K562 (cell line): ENCODE measurements at places on chromosomes 13 and 19. TPM values are rescaled to one million over a fixed set of nuclear protein-coding genes. Genes with fewer than 3 reads are reported as not detected.

- no peak for DNase-seq
These were observed 5.7 kb upstream of the PNPLA6 start for GRCh38 chr19:7529610-7530490.

- DNase-seq = peak; percentile 20
These were observed 123.1 kb downstream of the CDK8 start for GRCh38 chr13:26377038-26377437.

DNA sequence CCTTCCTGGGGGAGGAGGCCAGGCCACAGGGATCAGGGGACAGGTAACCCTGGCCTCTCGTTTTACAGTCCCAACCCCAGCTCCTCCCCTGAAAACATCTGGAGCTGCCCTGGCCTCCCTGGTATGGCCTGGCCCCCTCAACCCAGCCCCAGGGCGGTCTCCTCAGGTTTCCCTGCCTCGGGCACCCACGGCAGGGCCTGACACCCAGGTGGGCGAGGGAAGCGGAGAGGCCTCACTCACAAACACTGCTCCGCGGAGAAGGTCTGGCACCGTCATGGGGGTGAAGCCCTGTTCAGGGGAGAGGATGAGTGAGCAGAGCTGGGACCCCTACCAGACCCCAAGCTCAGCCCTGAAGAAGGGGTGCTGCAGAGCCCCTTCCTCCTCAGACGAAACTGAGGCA lies 6.5 kb upstream of the CCER2 start:
- DNase-seq = no peak

The ZNF525 gene
- total RNA-seq = 6.5 and 6.7 TPM in 2 replicates

GRCh38 chr19:47363758-47364531 lies 14.8 kb downstream of the DHX34 start:
- no peak for DNase-seq

DNA sequence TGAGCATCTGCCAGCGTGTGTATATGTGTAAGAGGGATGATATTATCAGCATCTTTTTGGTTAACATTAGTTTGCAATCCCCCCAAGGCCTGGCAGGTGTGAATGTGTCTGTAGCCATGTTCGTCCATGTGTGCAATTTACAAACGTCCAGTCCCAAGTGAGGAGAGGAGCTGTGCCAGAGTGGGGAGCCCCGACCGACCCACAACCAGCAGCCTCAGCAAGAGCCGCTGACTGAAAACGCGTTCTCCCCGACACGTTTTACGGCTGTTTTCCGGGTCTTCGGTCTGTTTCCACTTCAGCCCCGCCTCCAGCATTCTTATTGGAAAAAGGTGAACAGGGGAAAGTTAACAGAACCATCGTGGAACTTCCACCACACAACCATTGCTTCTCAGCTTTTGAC lies 119.1 kb upstream of the SOX1 start:
- DNase-seq = no peak

DNA sequence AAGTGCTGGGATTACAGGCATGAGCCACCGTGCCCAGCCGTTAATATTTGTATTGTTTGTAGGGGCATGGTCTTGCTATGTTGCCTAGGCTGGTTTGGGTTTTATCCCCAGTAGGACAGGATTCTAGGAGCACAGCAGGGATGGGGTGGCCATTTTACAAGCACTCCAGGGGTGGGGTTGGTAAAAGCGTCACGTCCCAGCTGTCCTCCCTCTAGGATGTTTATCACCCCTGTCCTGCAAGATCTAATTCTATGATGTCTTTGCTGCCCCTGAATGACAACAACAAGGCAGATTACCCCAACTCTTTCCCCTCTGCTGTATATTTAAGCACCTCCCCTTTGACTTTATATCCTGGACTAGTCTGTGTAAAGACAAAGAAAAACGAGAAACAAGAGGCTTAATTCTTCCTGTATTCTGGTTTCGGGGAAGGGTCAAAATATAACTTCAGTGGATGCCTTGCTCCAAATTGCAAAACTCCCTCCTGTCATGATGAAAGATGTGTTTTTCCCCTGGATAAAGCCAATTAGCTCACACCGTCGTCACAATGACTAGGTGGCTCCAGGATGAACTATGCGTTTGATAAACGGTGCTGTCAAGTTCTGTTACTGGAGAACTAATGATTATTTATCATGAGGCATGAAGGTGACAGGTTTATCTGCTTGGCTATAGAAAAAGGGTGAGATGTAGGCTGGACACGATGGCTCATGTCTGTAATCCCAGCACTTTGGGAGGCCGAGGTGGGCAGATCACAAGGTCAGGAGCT lies 27.8 kb upstream of the OR1M1 start:
- no peak for DNase-seq

The KLK15 gene
- total RNA-seq = not detected in 2 replicates

DNA sequence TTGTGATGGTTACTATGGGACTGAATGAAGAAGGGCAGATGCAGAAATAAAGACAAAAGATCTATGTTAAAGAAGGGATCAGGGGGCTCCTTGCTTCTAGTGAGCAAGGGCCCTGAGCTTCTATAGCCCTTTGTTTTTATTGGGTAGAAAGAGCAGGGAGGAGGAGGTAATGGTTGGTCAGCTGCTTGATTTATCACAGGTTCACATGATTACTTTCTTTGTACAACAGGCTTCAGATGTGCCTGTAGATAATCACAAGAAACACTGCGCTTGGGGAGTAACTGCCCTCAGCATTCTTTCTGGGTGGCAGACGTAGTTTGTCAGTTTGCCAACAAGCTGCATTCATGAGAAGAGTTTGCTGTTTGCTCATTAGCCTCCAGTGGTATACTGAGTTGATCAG lies 4.8 kb upstream of the ZNF439 start:
- peak; percentile 27 for DNase-seq

The ZNF682 gene
- total RNA-seq = 0.40 TPM in 1 of 2 replicates, not detected in the other

GRCh38 chr13:46278474-46278873 lies 66.7 kb downstream of the LRRC63 start:
- no peak for DNase-seq

The GAPDHS gene
- not detected in 2 replicates for total RNA-seq

- DNase-seq = no peak
These were observed 1303.0 kb downstream of the EFNB2 start for GRCh38 chr13:105232439-105232838.

GRCh38 chr19:48673436-48674100 lies 751 bp upstream of the NTN5 start:
- no peak for DNase-seq

GRCh38 chr13:35163674-35164073 lies 221.6 kb downstream of the NBEA start:
- DNase-seq = no peak

The FFAR3 gene
- total RNA-seq = not detected in 2 replicates

The PRKCG gene
- 0.09 TPM in 1 of 2 replicates, not detected in the other for total RNA-seq

- DNase-seq = no peak
These were observed 3.6 kb upstream of the F2RL3 start for GRCh38 chr19:16885166-16885565.

- DNase-seq = no peak
These were observed 47.0 kb downstream of the PCDH9 start for GRCh38 chr13:67183151-67183550.

The ZNF557 gene
- total RNA-seq = 5.4 TPM in 2 replicates

DNA sequence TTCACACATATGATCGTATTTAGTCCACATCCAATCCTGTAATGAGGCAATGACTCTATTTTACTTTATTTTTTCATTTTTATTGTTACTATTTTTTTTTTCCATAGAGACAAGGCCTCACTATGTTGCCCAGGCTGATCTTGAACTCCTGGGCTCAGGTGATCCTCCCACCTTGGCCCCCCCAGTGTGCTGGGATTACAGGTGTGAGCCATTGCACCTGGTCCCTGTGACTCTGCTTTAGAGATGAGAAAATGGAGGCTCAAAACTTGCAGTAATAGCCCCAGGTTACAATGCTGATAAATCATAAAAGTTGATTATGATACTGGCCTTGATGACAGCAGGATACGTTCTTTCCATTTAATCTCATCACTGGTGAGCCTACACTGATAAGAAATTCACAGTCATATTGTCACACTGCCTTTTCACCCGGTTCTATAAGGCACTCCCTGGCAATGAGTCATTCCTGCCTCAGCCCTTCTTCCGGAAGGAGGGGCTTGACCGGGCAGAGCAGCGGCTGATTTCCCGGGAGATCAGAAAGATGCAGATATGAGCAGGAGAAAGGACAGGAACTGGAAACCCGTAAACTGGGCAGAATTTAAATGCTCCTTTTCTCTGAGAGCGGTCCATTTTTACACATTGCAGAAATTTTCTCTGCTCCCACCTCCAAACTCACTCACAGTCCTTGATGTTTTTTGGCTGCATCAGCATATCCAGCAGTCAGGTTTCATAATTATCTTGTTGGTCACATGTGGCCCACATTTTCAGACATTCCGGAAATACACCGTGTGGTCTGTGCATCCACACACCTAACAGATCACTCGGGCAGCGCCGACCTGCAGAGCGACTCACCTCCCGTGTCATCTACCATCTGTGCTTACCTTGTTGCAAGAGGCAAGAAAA lies 616.4 kb downstream of the EFNB2 start:
- DNase-seq = peak; percentile 1

The TM9SF2 gene
- total RNA-seq = 55.1 and 56.4 TPM in 2 replicates

The ZNF790 gene
- 0.38 and 0.49 TPM in 2 replicates for total RNA-seq

The ZNF418 gene
- total RNA-seq = 0.29 and 0.58 TPM in 2 replicates

DNA sequence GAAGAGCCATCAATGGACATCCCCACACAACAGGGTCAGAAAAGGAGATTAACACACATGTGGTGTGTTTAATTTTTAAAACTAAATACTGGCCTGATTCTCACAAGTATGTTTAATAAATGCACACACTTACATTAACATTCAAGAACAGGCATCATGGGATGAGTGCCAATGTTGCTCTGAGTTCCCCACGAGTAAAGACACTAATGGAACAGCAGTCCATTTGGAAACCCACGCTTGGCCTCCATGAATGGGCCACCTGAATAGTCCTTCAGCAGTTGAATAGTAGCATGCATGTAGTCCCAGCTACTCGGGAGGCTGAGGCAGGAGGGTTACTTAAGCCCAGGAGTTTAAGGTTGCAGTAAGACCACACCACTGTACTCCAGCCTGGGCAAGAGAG lies 195.2 kb upstream of the IPO5 start:
- DNase-seq = no peak
